ENCODE measurements at places on chromosomes 1 and 21.
A peak's percentile ranks its signal among the peaks of the same experiment; 100 is the strongest.

GRCh38 chr1:28163496-28164161, 12.9 kb downstream of the PTAFR start:
- DNase-seq = no peak

DNA sequence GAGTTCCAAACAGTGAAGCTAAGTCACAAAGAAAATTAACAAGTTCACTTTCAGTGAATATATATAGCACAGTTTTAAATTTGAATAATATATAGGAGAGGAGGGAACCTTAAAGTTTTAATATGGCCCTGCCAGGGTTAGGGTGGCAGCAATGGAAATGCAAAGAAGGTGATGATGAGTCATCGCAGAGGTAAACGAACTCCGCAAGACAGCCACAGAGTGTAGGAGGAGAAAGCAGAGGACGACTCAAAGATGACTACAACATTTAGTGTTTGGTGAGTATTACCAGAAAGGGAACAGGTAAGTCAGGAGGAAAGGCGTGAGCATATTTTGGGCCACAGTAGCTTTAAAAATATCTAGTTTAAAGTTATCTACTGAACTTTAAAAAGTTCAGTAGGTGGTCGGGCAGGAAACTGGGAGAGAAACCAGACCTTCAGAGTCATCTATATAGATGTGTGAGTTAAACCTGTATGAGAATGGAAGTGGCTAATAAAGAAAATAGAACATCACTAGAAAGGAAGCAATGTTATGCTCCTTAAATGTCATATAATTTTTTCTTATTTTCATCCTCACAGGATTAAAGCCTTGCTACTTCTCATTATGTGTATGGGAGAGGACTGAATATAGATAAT, 75.7 kb downstream of the UCHL5 start:
- no peak for DNase-seq

GRCh38 chr21:36891692-36892091, 74.8 kb downstream of the HLCS start:
- DNase-seq = no peak

- DNase-seq = no peak
Measured at GRCh38 chr1:53987880-53988279, 30.1 kb downstream of the LDLRAD1 start.

DNA sequence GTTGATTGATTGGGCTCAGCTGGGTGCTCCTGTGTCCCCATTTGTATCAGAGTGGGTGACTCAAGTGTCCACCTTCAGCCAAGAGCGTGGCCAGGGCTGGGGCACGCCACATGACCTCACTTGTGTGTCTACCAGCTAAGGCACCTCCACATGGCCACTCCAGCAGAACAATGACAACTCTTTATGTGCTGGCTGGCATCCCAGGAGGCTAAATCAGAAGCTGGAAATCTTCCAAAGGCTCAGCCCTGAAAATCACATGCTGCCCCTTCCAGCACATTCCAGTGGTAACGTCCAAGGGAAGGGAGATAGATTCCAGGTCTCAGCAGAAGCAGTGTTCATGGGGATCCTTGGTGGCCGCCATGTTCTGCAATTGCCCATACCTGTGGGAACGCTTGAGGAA, 585.5 kb downstream of the AJAP1 start:
- DNase-seq = no peak

GRCh38 chr21:35268261-35268660, 219.2 kb upstream of the RUNX1 start:
- no peak for DNase-seq

- no peak for DNase-seq
Measured at GRCh38 chr21:36499578-36500471, 19.9 kb upstream of the CLDN14 start.

DNA sequence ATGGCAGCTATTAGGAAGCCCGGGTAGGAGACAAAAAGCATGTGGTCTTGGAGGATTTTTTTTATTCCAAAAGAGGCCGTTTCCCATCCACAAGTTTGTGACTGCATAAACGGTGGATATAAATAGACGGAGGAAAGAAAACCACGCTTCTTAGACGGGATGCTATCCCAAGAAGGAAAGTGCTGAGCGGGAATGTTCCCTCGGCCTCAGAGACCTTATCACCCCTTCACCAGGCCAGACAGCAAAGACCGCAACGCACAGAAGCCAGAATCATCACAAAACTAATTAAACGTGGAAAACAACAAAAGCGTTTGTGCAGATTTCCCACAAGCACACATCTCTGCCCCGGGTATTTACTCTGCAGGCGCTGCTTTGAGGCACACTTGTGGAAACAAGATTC, 43.2 kb downstream of the HLCS start:
- DNase-seq = no peak

DNA sequence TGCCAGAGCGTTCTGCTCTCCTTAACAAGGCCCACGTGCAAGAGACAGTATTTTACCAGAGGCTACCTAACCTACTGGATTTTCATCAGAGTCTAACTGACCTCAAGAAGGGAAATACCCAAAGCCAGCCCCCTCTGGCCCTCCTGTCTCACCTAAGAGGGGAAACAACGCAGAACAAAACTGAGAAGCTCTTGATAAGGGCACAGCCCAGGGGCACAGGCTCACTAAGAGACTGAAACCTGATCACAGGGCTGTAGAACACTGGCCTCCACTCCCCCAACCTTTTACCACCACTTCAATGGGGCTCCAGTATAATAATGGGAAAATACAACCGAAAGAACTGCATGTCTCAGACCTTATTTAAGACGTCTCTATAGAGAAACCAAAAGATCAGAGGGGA, 449.5 kb upstream of the CAMK1G start:
- DNase-seq = no peak

- no peak for DNase-seq
Measured at GRCh38 chr1:91552091-91552490, 51.4 kb downstream of the CDC7 start.

- no peak for DNase-seq
Measured at GRCh38 chr1:112460615-112461014, 48.1 kb upstream of the WNT2B start.

DNA sequence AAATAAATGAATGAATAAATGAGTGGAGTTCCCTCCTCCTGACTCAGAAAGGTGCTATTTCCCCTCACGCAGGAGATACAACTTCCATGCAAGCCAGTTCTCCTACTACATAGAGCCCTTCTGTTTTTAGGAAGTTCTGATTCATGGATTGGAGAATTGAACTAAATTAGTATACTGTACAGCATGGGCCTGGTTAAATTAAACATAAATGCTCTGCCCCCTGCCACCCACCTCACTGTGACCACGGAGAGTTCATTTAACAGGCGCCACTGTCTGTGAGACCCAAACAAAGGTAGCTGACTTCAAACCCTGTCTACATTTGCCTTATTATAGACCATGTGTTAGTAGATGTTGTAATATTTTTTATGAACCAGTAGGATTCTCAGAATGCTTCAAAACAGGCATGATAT, 9.1 kb upstream of the IRF2BP2 start:
- DNase-seq = no peak

DNA sequence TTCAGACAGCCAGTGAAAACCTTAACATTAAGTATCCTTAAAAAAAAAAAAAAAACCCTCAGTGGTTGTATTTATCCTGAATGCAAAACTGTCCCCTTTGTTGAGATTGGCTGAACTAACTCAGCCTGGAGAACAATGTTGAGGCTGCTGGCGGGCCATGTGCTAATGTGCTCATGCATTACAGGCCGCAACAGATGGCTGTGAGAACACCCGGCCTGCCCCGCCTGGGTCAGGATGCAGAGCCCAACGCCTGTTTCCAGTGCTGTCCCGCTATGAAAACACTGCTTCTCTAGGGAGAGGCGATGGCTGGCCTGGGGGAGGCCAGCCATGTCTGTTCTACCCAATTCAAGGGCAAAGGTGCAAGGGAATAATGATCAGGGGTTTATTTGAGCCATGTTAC, 13.8 kb downstream of the OLIG2 start:
- no peak for DNase-seq

DNA sequence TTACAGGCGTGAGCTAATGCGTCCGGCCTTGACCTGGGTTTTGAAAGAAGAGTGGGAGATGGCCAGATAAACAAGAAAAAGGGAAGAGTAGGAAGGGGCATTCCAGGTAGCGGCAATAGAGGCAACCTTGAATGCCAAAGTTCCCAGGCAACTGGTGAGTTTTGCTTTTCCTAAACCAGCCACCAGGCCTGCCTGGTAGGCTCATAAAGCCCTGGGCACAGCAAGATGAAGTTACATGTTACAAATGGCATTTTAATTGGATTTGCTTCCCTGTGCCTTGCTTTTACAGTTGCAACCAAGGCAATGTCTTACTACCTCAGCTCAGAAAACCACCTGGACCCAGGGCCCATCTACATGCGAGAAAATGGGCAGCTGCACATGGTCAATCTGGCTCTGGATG, 5.5 kb downstream of the LRRC42 start:
- no peak for DNase-seq

DNA sequence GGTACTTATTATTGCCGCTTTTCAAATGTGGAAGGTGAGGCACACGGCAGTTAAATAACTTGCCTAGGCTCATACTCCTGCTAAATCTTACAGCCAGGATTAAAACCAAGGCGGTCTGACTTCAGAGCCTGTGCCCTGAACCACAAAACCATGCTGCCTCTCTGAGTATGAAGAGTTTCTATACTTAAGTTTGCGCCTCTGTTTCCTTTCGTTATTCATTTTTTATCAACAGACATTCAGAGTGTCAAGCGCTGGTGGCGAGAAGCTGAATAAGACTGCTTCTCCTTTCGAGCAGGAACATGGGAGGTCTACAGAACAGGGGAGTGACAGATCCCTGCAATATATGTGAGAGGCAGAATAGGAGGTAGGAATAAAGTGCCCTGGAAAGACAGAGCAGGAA, 96.0 kb upstream of the DUSP10 start:
- no peak for DNase-seq

GRCh38 chr21:41970106-41970391, 16.2 kb upstream of the C2CD2 start:
- no peak for DNase-seq

- DNase-seq = no peak
Measured at GRCh38 chr1:2121101-2121691, 71.0 kb downstream of the PRKCZ start.

GRCh38 chr1:153231785-153232184, 14.4 kb downstream of the PRR9 start:
- DNase-seq = no peak

- DNase-seq = no peak
Measured at GRCh38 chr1:209367061-209367772, 216.3 kb upstream of the CAMK1G start.

GRCh38 chr1:77718181-77718580, 35.7 kb upstream of the ZZZ3 start:
- DNase-seq = no peak

GRCh38 chr1:30755746-30756145, 1.8 kb downstream of the LAPTM5 start:
- DNase-seq = no peak

DNA sequence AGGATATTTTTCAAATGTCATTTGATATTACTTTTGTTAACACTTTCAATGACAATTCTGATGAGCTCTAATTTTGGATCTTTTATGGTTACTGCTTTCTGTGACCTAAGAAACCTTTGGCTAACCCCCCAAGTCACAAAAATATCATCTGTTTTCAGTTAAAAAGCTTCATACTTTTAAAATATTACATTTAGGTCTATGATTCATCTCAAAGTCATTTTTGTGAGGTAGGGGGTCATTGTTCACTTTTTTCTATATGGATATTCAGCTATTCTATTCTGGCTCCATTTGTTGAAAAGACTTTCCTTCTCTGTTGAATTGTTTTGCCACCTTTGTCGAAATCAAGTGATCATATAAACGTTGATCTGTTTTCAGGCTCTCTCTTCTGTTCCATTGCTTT, 44.8 kb downstream of the UCHL5 start:
- DNase-seq = no peak

GRCh38 chr1:160772331-160772730, 23.6 kb upstream of the LY9 start:
- DNase-seq = no peak

DNA sequence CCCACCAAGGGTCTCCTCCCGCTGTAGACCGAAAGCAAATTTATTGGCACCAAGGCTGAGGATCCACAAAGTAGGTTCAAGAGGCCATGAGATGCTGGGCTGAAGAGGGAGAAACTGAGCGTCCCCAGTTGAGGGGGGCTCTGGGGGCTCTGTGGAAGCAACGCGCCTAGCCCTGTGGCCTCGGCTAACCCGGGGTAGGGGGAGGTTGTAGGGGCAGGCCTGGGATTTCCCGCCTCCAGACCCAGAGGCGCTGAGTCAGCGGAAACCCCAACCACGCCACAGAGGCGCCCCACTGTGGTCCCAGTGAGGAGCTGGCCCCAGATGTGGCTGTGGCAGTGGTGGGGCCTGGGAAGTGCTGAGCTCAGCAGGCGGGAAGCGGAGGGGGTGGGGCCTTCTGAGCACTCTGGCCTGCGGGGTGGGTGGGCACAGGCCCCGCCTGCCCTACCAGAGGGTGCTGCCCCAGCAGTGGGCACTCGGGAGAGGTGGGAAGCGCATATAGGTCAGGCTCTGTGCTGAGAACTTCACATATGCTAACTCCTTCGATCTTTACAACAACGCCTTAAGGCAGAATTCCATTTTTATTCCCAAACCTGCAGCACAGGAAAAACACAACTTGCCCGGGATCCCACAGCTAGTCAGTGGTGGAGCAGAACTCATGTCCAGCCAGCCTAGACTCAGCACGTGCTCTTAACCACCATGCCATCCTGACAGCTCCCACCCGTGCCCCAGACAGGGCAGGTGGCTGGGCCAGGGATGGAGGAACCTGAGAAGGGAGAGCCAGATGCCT, 1.5 kb upstream of the COL16A1 start:
- peak; percentile 69 for DNase-seq

GRCh38 chr1:93596329-93597089, 85.1 kb downstream of the BCAR3 start:
- no peak for DNase-seq

- DNase-seq = no peak
Measured at GRCh38 chr1:233587196-233587595, 26.7 kb upstream of the KCNK1 start.

GRCh38 chr1:161091093-161091492, 1.7 kb upstream of the NECTIN4 start:
- DNase-seq = no peak

Measured in HEK293T (cell line).